GM13976 (cell line): ENCODE measurements at places on chromosomes 5 and 9.

GRCh38 chr5:90440644-90441043 is 31.1 kb upstream of the CETN3 start:
- no peak for DNase-seq

- DNase-seq = no peak
These were observed 47.9 kb upstream of the SEMA6A start for GRCh38 chr5:116622375-116623050.

GRCh38 chr5:76737846-76738245 is 21.9 kb downstream of the F2R start:
- no peak for DNase-seq

DNA sequence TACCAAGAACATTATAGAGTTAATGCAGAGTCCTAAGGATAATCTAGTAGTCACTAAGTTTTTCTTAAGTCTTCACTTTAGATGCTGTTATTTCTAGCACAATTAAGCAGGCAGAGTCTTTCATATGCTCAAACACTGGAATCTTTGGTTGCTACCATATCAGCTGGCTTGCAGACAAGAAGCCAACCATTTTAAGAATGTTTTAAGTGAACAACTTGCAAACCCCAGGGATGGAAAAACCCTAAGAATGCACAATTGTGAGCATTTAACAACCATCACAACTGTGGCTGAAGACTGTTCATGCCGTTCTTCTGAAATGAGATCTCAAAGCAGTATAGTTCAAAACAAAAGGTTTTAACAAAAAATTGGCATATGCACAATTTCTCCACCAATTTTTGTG is 55.1 kb downstream of the CSNK1A1 start:
- no peak for DNase-seq

DNA sequence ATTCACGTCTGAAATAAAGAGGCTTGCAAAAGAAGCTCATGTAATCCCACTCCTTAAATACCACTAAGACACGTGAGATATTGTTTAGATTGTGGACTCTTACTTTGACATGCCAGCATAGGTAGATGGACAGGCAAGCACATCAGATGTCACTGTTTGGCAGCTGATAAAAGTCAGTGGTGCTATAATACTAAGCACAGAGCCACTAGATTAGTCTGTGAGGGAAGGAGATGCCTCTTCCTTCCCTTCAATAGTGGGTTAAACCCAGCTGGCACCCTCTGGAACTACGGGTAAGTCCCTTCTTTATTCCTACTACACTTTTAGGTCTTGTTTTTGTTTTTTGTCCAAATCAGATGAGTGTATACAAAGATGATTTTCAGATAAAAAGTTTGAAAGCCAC is at the start of gene MYOT:
Gene MYOT, plus strand, starts transcription at position 197 of the 400 bp plus-strand sequence. CDS start 2,792 bp downstream, outside the sequence.
- no peak for DNase-seq

DNA sequence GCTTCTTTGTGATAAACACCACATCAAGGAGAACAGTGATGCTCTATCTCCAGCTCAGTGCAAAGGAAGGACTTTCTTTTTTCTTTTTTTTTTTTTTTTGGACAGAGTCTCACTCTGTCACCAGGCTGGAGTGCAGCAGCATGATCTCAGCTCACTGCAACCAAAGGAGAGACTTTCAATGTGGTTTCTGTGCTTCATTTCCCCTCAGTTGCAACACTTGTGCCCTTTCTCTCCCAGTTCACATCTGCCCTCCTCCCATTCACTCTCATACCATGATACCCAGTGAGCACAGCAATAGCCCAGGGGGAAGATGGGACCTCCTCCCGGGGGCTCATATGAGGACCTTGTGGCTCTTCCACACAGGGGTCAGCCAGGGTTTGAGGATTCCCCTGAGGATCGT is 110.0 kb downstream of the MTRR start:
- DNase-seq = no peak
